Activated CD4-positive, alpha-beta memory T cell treated with anti-CD3 and anti-CD28 coated beads, Interleukin-2, amount 10 ng/mL, durations not matched to agents 7 days and 5 days (primary cell): ENCODE measurements at places on chromosomes 6 and 20. TPM values are rescaled to one million over a fixed set of nuclear protein-coding genes. Genes with fewer than 3 reads are reported as not detected.

Gene ADAM33
- total RNA-seq: not detected

Gene BHLHE23
- not detected for total RNA-seq

DNA sequence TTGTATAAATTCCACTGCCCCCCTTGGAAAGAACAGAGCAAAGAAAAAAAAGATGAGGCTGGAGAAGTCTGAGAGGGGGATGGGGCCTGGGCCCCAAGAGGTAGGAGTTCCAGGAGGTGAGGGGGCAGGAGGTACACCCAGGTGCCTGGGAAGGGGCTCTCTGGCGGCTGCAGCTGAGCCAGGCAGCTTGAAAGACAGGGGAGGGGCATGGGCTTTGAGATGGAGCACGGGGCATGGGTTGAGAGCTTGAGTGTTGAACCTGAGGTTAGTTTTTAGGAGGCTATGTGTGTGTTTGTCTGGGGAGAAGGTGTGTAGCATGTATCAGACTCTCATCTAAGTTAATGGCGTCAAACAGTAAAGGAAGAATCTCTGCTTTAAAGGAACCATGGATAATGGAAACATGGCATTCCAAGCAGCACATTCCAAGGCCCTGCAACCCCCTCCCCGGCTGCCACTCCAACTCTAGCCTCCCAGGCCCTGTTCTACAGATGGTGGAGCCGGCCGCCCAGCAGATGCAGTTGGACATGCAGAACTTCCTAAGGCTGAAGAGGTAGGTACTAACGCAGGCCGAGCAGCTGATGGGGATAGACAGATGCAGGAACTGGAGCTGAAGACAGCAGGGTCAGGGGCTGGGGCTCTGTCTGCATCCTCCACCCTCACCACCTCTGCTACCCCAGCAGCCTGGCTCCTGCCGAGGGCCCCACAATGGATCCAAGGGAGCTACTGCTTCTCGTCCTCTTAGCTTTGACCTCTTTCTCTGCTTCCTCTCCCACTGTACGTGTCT is 42.1 kb downstream of the MDFI start:
- H3K4me3 ChIP-seq: no peak overlapping the region
- no peak for DNase-seq
- no peak overlapping the region for H3K27ac ChIP-seq
- H3K36me3 ChIP-seq: no peaks in the 10 kb centered on the region
- peaks cover 8% of the 10 kb centered on the region for H3K27me3 ChIP-seq

- H3K4me1 ChIP-seq: no peaks in the 10 kb centered on the region
- no peak for DNase-seq
- no peak overlapping the region for H3K4me3 ChIP-seq
Measured at GRCh38 chr6:7661364-7661763, 64.5 kb upstream of the BMP6 start.

- H3K27ac ChIP-seq: no peak overlapping the region
- no peaks in the 10 kb centered on the region for H3K36me3 ChIP-seq
- no peaks in the 10 kb centered on the region for H3K4me1 ChIP-seq
- peaks cover 9% of the 10 kb centered on the region for H3K27me3 ChIP-seq
- DNase-seq: no peak
- no peak overlapping the region for H3K4me3 ChIP-seq
Measured at GRCh38 chr6:46059608-46060007, 43.9 kb upstream of the CLIC5 start.

- H3K27me3 ChIP-seq: no peaks in the 10 kb centered on the region
- peak; percentile 72 for DNase-seq
- peak overlapping the region; percentile 44 for H3K4me3 ChIP-seq
- H3K27ac ChIP-seq: peak overlapping the region; percentile 92
- H3K36me3 ChIP-seq: peaks cover 14% of the 10 kb centered on the region
Measured at GRCh38 chr6:52390361-52390727, 28.4 kb downstream of the PAQR8 start.

- H3K36me3 ChIP-seq: no peaks in the 10 kb centered on the region
- peaks cover 22% of the 10 kb centered on the region for H3K27me3 ChIP-seq
- no peak overlapping the region for H3K4me3 ChIP-seq
Measured at GRCh38 chr6:35139924-35140638, 1.1 kb downstream of the TCP11 start.

DNA sequence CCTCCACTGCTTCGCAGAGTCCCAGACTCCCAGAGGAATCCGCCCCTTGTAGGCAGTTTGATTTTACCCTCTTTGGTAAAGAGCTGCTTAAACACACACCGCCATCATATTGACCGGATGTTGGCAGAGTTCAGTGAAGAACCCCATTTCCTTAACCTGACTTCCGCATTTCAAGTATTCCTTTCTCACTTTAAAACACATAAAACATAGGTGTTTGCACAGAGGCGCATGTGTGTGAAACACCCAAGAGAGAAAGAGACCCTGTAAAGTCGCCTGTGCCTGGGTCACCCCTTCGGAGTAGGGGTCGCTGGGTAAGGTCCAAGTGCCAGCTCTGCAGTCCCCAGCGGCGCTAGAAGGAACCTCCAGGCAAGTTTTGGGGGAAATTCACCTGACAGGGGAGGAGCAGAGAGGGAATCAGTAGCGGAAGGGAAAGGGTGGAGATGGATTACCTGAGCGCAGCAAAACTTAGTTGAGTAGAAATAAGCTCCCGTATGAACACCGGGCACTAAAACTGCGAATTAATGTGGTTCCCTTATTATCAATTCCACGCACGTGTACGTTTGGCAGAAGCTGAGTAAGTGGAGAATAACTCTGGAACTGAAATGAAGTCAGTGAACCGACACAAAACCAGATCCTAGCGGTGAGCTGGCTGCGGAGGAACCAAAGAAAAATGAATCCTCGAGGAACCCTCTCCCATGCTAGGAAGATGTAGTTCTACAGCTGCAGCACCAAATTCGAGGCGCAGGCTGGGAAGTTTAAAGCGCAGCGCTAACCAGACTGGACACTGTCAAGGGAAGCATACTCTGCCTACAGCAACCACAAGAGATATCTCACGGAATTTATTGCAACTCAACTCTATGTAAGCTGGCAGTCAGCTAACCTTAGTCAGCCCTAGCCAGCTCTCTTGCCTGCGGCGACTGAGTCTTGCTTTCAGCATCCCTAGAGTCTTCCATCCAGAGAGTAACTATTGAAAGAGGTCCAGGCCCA is 3.5 kb upstream of the HTR1B start:
- H3K4me1 ChIP-seq: peaks cover 21% of the 10 kb centered on the region
- H3K4me3 ChIP-seq: peak overlapping the region; percentile 75
- no peak overlapping the region for H3K27ac ChIP-seq
- peaks cover 3% of the 10 kb centered on the region for H3K36me3 ChIP-seq
